CD4-positive, CD25-positive, alpha-beta regulatory T cell (primary cell): ENCODE measurements at places on chromosomes 1 and 21. TPM values are rescaled to one million over a fixed set of nuclear protein-coding genes. Genes with fewer than 3 reads are reported as not detected.
A peak's percentile ranks its signal among the peaks of the same experiment; 100 is the strongest.

The CCNL2 gene
- 287 TPM for total RNA-seq

The OR2W3 gene
- total RNA-seq, result not detected

The IGSF9 gene
- not detected for total RNA-seq

The AMY1B gene
- total RNA-seq, result not detected

The SKI gene
- 218 TPM for total RNA-seq

DNA sequence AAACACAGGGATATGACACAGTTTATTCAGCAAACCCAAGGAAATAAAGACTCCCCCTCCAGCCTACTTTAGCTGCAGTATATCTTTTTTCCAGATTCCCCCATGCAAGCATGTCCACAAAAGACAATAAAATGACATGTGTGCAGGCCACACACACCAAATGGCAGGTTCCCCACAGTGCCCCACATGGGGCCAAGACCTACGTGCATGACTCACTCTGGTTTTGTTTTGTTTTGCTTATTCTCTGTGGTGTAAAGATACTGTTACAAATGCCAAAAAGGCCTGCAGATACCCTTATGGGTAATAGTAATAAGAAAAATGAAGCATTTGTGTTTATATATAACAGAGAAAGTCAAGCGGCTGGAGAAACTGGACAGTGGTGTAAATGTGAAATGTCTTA lies 71.6 kb downstream of the RD3 start:
- no peak for DNase-seq
- no peaks in the 10 kb centered on the region for H3K36me3 ChIP-seq

- no peaks in the 10 kb centered on the region for H3K4me1 ChIP-seq
- no peak overlapping the region for H3K4me3 ChIP-seq
- no peak overlapping the region for H3K27ac ChIP-seq
- no peaks in the 10 kb centered on the region for H3K27me3 ChIP-seq
Measured at GRCh38 chr1:71706029-71706671, 576.2 kb downstream of the NEGR1 start.

DNA sequence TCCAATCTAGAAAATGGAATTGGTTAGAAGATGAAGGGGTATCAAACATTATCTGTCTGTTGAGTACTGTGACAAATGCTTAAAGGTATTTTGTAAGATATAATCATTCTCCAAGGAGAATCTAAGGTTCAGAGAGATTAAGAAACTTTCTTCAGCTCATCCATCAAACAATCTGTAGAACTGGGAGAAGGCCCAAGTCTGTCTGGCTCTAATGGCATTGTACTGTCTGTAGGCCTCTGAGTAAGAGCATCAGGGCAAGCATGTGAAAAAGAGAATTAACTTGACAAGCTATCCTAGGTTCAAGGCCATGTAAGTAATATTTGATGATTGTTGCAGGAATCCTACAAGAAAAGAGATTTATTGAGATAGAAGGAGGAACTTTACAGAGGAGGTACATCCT lies 5.3 kb upstream of the FGGY start:
- no peaks in the 10 kb centered on the region for H3K27me3 ChIP-seq
- DNase-seq, result no peak
- H3K4me3 ChIP-seq, result no peak overlapping the region
- no peaks in the 10 kb centered on the region for H3K36me3 ChIP-seq

GRCh38 chr1:226309398-226310244 lies 657 bp upstream of the LIN9 start:
- no peak overlapping the region for H3K27ac ChIP-seq
- H3K36me3 ChIP-seq, result no peaks in the 10 kb centered on the region
- peak; percentile 11 for DNase-seq
- peaks cover 11% of the 10 kb centered on the region for H3K27me3 ChIP-seq

DNA sequence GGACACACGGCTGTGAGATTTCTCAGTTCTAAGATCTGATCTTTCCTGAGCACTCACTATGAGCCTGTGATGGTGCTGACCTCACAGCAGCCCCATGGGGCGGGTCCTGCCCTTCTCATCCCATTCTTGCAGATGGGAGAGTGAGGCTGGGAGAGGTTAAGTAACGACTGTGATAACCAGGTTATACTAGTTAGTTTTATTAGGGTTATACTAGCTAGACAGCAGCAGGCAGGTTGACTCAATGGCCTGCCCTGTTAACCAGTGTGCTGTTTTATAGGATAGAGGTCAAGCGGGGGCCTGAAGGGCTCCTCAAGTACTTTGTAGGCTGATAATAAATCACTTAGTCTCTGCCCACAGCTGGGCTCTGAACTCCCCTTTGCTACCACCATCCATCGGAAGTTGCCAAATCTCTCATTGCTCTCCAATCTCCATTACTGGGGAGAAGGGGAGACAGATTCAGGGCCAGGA lies 4.8 kb downstream of the CNTN2 start:
- no peak overlapping the region for H3K27ac ChIP-seq
- H3K27me3 ChIP-seq, result peaks cover 4% of the 10 kb centered on the region
- DNase-seq, result no peak
- H3K36me3 ChIP-seq, result no peaks in the 10 kb centered on the region
- H3K4me1 ChIP-seq, result no peaks in the 10 kb centered on the region

DNA sequence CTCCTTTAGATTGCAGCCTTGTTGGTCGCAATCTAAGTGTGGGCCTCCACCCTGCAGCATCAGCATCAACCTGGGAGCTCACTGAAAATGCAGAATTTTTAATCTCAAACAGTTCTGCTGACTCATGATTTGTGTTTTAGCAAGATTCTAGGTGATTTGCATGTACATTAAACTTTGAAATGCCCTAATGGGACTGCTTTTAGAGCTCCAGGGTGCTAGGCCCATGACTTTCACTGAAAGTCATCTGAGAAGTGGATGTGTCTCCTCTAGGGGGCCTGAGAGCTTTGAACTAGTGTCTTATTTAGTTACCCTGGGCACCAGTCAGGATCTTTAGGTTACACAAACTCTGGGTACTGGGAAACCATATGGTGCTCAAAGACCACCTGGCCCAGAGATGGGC lies 9.0 kb downstream of the TRIM67 start:
- no peak overlapping the region for H3K27ac ChIP-seq

- no peak overlapping the region for H3K4me3 ChIP-seq
- H3K4me1 ChIP-seq, result no peaks in the 10 kb centered on the region
Measured at GRCh38 chr21:19731251-19731650, 1267.0 kb upstream of the NCAM2 start.

GRCh38 chr1:45585496-45586075 lies 1.7 kb downstream of the NASP start:
- H3K4me1 ChIP-seq, result peaks cover 27% of the 10 kb centered on the region
- no peak for DNase-seq
- peak overlapping the region; percentile 94 for H3K4me3 ChIP-seq
- peaks cover 3% of the 10 kb centered on the region for H3K36me3 ChIP-seq
- no peaks in the 10 kb centered on the region for H3K27me3 ChIP-seq
- H3K27ac ChIP-seq, result peak overlapping the region; percentile 91

- no peaks in the 10 kb centered on the region for H3K27me3 ChIP-seq
- H3K4me3 ChIP-seq, result peak overlapping the region; percentile 11
- H3K4me1 ChIP-seq, result peaks cover 56% of the 10 kb centered on the region
- H3K36me3 ChIP-seq, result peaks cover 39% of the 10 kb centered on the region
Measured at GRCh38 chr1:6037338-6037762, 8.3 kb upstream of the KCNAB2 start.

DNA sequence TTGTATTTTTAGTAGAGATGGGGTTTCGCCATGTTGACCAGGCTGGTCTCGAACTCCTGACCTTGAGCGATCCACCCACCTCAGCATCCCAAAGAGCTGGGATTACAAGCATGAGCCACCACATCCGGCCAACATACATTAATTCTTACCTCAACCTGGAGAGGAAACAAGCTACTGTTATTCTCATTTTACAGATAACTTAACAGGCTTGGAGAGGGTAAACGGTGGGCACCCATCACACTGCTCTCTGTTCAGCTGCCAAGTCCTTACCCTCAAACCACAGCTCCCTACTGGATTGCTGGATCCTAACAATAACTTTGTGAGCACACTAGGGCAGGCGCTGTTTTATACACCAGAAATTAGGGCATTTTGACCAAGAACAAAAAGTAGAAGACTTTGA lies 93.6 kb upstream of the BARHL2 start:
- DNase-seq, result no peak
- H3K4me3 ChIP-seq, result no peak overlapping the region
- H3K36me3 ChIP-seq, result no peaks in the 10 kb centered on the region
- no peaks in the 10 kb centered on the region for H3K4me1 ChIP-seq
- peaks cover 6% of the 10 kb centered on the region for H3K27me3 ChIP-seq

DNA sequence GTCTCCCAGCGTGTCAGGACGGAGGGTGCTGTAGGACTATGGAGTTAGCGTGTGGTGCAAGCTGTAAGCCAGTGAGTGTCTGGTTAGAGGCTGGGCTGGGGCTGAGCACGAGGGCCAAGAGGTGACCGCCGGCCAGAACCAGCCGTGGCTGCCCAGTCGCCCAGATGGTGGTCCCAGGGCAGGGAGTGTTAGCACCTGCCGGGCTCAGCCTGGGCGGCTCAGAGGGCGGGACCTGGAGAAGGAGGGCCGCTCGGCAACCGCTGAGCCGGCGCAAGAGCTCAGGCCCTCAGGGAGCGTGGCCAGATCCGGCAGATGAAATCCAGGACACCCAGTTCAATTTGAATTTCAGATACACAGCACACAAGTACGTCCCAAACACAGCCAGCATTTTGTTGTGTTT lies 87.9 kb downstream of the PRDM16 start:
- H3K27me3 ChIP-seq, result no peaks in the 10 kb centered on the region
- H3K4me3 ChIP-seq, result no peak overlapping the region
- no peaks in the 10 kb centered on the region for H3K36me3 ChIP-seq
- H3K27ac ChIP-seq, result no peak overlapping the region

GRCh38 chr1:98107256-98107655 lies 186.4 kb upstream of the DPYD start:
- H3K27me3 ChIP-seq, result no peaks in the 10 kb centered on the region
- H3K4me3 ChIP-seq, result no peak overlapping the region
- DNase-seq, result no peak
- H3K27ac ChIP-seq, result no peak overlapping the region

DNA sequence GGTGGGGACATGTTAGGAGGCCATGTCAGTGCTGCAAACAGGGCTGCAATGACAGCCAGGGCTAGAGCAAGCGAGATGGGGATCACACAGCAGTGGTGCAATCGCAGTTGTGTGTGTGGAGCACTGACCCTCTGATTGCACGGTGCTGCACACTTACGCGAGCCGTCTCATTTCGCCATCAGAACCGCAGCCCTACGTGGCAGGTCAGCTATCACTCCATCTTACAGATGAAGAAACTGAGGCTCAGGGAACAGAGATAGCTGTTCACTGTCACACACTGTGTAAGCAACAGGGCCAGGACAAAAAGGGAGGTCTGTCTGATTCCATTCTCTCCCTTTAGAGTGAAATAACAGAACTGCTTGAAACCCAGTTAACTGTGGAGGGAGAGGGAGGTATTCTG lies 104.8 kb upstream of the SLC45A1 start:
- no peak for DNase-seq
- H3K4me3 ChIP-seq, result no peak overlapping the region
- peaks cover 9% of the 10 kb centered on the region for H3K4me1 ChIP-seq
- H3K36me3 ChIP-seq, result no peaks in the 10 kb centered on the region

GRCh38 chr1:46278807-46279206 lies 24.6 kb downstream of the LRRC41 start:
- no peak overlapping the region for H3K27ac ChIP-seq
- no peaks in the 10 kb centered on the region for H3K4me1 ChIP-seq
- H3K27me3 ChIP-seq, result no peaks in the 10 kb centered on the region
- peaks cover 18% of the 10 kb centered on the region for H3K36me3 ChIP-seq

- no peak overlapping the region for H3K4me3 ChIP-seq
- H3K27me3 ChIP-seq, result no peaks in the 10 kb centered on the region
- H3K36me3 ChIP-seq, result no peaks in the 10 kb centered on the region
- H3K4me1 ChIP-seq, result no peaks in the 10 kb centered on the region
- DNase-seq, result no peak
Measured at GRCh38 chr1:78830321-78830720, 176.2 kb downstream of the ADGRL4 start.

DNA sequence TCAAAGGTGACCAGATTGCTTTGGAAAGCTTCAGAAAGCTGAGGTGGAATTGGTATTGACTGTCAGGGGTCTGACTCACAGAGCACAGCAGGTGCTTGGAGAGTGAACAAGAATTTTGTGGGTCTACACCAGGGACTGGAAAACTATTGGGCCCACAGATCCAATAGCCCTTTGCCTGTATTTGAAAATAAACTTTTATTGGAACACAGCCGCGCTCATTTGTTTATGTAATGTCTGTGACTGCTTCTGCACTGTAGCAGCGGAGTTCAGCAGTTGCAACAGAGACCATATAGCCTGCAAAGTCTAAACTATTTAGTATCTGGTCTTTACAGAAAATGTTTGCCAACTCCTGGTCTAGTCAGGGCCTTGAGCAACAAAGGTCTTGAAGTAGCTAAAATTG lies 315.6 kb downstream of the NFIA start:
- no peak overlapping the region for H3K4me3 ChIP-seq
- H3K36me3 ChIP-seq, result no peaks in the 10 kb centered on the region
- DNase-seq, result no peak
- no peak overlapping the region for H3K27ac ChIP-seq
- no peaks in the 10 kb centered on the region for H3K27me3 ChIP-seq

DNA sequence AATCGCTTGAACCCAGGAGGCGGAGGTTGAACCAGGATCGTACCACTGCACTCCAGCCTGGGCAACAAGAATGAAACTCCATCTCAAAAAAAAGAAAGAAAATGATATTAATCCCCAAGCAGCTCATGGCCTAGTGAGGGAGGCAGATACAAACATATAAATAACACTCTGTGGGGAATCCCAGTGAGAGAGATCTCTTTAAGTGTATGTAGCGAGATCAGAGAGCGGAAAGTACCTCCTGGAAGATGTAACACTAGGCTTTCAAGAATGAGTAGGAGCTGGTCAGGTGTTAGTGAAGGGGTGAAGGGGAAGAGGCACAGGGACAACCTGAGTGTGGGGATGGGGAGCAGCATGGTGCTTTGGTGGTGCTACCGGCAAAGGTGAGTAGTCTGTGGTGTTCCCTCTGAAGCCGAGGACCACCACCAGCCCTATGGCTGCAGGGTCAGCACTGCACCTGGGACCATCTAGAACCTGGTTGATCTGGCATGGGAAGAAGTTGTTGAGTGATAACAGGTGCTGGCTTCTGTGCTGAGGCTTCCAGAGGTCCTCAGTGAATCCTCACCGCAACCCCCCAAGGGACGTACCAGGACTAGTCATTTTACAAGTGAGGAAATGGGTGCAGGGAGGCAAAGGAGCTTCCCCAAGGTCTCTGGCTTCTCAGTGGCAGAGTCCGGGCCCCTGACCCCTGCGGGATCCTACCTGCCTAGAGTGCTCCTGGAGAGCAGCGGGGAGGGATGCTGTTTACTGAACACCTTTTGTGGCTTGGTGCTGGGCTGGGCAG lies 367.6 kb upstream of the VAMP3 start:
- H3K27me3 ChIP-seq, result peaks cover 3% of the 10 kb centered on the region
- H3K36me3 ChIP-seq, result no peaks in the 10 kb centered on the region
- H3K4me1 ChIP-seq, result no peaks in the 10 kb centered on the region
- DNase-seq, result no peak
- H3K4me3 ChIP-seq, result no peak overlapping the region

DNA sequence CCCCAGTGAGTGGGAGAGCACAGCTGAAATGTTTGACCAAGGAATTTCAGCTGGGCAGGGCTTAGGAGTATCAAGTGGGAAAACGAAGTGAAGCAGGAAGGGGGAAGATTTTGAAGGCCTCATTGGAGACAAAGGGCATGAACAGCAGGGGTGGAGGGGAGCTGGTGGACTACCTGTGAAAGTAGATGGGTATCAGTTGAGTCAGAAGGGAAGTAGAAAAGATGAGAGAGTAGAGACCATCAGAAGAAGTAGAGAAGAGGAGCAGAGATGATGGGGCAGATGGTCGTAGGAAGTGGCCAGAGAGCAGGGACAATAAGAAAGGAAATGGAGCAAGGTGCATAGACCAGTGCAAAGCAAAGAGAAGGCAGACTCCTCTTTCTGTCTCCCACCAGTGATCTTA lies 189.0 kb upstream of the RUNX1 start:
- DNase-seq, result no peak
- no peaks in the 10 kb centered on the region for H3K27me3 ChIP-seq
- H3K4me1 ChIP-seq, result peaks cover 6% of the 10 kb centered on the region
- H3K27ac ChIP-seq, result no peak overlapping the region
- no peak overlapping the region for H3K4me3 ChIP-seq
